ENCODE measurements at places on chromosomes 3 and 15.

DNA sequence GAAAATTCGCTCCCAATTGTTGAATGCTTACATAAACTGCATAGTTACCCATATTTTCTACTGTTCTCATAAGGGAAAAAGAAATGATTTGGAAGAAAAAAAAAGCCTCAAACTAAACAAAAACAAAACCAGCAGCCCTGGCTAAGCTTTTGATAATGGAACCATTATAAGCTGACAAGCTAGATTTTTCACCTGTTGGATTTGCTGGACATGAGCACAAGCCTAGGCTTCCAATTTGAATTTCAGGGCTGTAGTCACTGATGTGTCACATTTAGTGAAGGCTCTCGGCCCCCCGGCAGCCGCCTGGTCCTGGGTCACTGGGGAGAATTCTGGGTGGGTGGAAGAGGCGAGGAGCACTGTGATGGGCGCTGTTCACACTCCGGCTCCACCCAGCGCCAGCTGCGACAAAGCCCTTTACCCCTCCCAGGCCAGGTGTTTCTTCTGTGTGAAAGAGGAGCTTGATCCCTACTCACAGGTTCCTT is 4.6 kb downstream of the FBXL22 start:
- no peak for DNase-seq

DNA sequence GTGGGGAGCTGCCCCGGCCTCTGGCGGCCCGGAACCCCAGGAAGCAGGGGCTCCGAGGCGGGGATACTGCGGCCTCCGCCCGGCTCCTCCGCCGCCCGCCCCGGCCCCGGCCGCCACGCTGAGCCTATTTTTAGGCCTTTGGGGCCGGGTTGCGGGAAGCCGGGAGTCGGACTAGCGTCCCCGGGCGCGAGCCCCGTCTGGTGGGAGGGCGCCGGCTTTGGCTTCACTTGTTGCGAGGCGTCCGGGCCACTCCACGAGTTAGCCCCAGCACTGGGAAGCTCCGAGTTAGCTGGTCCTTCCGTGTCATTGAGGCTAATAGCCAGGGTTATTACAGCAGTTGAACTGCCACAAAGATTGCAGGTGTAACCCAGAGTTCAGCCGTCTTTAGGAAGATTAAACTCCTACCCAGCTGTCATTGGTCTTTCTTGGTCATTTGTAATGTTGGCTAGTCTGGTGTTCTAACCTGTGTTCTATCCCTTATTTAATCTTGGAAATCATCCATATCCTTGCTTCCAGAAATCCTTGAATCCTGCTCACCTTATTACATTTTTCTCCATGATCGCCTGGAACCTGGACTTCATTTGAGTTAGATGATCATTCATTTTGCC is 791 bp downstream of the GYG1 start:
- DNase-seq: peak; percentile 35

- no peak for DNase-seq
Measured at GRCh38 chr3:159761848-159762635, 226.6 kb upstream of the IL12A start.

DNA sequence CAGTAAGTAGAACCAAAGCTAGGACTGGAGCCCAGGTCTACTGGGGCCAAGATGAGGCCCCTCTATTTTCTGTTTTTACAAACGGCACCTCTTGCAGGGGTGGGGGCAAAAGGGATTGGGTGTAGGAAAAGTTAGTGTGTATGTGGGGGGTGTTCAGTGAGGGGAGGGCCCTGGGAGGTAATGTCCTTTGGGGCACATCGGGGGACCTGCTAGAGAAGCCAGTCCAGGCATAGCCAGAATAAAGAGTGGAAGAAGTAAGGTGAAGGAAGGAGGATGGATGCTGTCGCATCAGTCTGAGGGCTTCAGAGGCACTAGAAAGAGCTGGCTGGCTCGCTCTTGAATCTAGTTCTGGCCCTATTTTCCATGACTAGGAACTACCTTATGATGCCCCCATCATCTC is 2.6 kb downstream of the PLCD1 start:
- DNase-seq: no peak

GRCh38 chr15:51092480-51093040 is 2.1 kb downstream of the TNFAIP8L3 start:
- DNase-seq: no peak

GRCh38 chr3:134458406-134458945 is 27.3 kb downstream of the ANAPC13 start:
- DNase-seq: no peak

DNA sequence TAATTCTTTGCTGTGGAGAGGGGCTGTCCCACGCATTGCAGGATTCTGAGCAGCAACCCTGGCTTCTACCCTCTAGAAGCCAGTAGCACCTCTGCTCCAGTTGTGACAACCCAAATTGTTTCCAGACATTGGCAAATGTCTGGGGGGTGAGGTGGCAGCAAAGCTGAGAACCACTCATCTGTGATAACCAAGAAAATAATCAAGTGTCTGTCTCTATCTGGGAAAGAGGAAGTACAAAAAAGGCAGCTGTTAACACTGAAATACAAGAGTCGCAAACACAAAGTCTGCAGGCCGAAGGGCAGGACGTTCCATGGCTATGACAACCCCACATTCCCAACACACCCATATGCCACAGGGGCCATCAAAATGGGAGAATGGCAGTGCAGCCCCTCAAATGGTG is 42.2 kb upstream of the GNB5 start:
- no peak for DNase-seq

DNA sequence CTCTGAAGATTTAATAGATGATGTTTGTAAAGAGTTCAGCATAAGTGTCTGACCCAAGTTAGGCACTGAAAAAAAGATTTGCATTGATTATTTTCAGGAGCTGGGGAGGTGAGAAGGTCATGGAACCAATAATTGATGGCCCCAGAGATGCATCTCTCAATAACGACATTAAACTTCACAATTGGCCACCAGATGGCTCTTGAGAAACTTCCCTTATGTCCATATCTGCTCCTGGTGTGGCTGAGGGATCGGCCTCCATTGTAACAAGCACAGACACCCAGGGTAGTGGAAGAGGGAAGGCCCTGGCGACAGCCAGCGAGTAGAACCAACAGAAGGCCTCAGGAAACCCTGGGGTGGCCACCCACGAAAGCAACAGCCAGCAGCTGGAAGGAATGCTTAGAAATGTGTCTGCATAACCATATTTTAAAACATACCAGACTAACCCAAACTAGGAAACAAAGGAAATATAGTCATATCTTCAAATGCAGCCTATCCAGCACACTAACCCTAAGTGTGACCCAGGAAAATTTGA is 536.7 kb downstream of the SOX2 start:
- no peak for DNase-seq

GRCh38 chr3:98592345-98592935 is 971 bp downstream of the CPOX start:
- no peak for DNase-seq

DNA sequence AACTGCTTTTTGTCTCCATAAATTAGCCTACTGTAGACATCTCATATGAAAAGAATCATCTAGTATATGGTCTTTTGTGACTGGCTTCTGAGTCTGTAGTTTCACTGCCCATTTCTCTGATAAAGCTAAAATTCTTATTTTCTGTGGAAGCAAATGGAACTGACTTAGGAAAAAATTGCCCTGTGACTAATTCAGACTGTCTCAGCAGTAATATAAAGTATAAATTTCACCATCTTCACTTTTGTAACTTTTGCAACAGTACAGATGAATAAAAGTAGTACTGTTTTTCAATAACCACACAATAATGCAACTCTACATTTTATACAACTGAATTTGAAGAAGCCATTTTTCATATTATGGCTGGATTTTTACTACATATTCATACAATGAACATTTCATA is 104.1 kb downstream of the TBC1D5 start:
- DNase-seq: peak; percentile 51

Data from fibroblast of pulmonary artery (primary cell).